GM23248 (cell line): ENCODE measurements at places on chromosomes 16 and 17. TPM values are rescaled to one million over a fixed set of nuclear protein-coding genes. Genes with fewer than 3 reads are reported as not detected.

DNA sequence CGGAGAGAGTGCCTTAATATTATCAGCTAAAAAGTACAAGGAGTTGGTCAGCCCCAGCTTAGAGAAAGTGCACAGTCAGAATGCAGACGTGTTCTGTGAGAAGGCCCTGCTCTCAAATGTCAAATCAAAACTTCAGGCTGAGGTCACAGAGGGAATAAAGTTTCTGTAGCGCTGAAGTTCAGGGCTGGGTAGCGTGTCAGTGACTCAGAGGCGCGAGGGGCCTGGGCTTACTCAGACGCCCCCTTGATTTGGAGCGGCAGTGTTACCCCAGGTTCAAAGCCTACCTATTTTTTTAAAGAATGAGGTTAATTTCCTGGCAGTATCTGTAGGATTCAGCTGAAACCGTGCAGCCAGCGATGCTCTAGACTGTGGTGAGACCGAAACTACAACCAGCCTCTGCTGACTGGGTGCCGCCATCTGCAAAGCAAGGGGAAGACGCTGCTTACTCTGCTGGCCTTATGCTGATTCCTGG, 4.8 kb downstream of the CIAO3 start:
- no peaks in the 10 kb centered on the region for H3K27me3 ChIP-seq
- H3K4me3 ChIP-seq, result no peak overlapping the region
- DNase-seq, result no peak
- H3K36me3 ChIP-seq, result no peaks in the 10 kb centered on the region
- no peak overlapping the region for H3K27ac ChIP-seq
- no peaks in the 10 kb centered on the region; the same call in 1 of the 2 replicates for H3K4me1 ChIP-seq

- no peak overlapping the region for H3K27ac ChIP-seq
- H3K27me3 ChIP-seq, result peaks cover 24% of the 10 kb centered on the region
- peak; percentile 24 for DNase-seq
- H3K36me3 ChIP-seq, result no peaks in the 10 kb centered on the region
- H3K4me3 ChIP-seq, result peak overlapping the region; percentile 42
Observed at GRCh38 chr16:50467943-50468748, 80.0 kb upstream of the NKD1 start.

GRCh38 chr17:56543280-56543679, 50.2 kb upstream of the NOG start:
- no peaks in the 10 kb centered on the region for H3K4me1 ChIP-seq
- no peak for DNase-seq
- no peak overlapping the region for H3K27ac ChIP-seq
- no peaks in the 10 kb centered on the region for H3K27me3 ChIP-seq
- H3K4me3 ChIP-seq, result no peak overlapping the region

GRCh38 chr16:69514356-69514755, 51.4 kb upstream of the NFAT5 start:
- peaks cover 26% of the 10 kb centered on the region for H3K4me1 ChIP-seq
- no peak overlapping the region for H3K27ac ChIP-seq
- no peak for DNase-seq

DNA sequence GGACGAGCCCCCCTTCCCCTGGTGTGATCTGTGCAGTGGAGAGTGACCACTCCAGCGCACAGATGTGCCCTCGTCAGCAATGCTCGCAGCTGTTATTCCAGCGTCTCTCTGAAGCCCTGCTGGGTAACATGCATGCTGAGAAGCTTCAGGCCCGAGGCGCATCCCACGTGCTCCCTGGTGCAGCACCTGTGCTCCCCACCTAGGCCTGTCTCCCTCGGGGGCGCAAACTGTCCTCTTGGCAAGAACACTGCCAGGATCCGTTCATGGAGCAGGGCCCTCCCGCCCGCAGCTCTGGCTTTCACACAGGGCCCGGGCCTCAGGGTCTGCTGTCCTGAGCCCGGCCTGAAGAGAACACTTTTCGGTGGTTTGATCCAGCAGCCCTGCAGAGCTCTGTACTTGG, 13.0 kb downstream of the TMEM204 start:
- peaks cover 4% of the 10 kb centered on the region; the same call in 1 of the 2 replicates for H3K36me3 ChIP-seq
- no peak overlapping the region for H3K4me3 ChIP-seq
- peaks cover 5% of the 10 kb centered on the region; the same call in 1 of the 2 replicates for H3K4me1 ChIP-seq
- no peak overlapping the region for H3K27ac ChIP-seq
- no peak for DNase-seq

DNA sequence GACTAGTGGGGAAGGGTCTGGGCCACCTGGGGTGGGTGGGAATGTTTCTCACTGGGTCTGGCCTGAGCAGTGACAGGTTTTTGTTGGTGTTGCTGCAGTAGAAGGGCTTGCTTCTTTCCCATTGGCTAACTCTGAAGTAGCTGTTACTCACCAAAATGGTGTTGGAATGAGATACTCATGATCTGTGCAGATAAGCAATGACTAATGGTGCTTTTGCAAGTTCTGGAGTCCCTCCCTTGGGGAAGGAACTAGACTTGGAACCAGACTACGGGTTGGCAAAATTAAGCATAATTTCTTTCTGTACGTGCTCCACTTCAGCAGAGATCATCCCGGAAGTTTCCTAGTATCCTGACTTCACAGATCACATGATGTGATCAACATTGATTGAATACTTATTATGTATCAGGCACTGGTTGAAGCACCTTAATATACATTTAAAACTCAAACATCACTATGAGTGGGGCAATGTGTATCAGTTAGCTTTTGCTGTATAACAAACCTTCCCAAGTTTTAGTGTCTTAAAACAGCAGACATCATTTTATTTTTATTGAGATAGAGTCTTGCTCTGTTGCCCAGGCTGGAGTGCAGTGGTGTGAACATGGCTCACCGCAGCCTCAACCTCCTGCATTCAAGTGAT, 30.1 kb downstream of the CHP2 start:
- H3K4me1 ChIP-seq, result no peaks in the 10 kb centered on the region
- DNase-seq, result peak; percentile 53
- H3K36me3 ChIP-seq, result no peaks in the 10 kb centered on the region
- H3K27me3 ChIP-seq, result no peaks in the 10 kb centered on the region
- H3K27ac ChIP-seq, result no peak overlapping the region

Gene CD300C
- 1.4 TPM in 2 replicates for polyA plus RNA-seq

DNA sequence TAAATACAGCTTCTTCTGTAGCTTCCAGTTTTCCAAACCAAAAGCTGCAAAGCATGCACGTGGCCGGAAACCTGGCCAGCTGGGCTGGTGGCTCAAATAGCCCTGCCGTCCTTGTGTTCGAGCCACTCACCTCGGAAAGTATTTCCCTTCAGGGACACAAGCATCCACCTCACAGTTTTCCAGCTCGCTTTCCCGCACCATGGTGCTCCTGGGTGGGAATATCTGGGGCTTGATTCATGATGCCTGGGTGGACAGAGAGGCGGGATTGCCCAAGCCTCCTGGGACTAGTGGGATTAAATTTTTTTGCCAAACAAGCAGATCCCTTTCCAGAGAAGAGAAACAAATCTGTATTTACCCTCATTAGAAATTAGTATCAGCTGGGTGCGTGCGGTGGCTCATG, 7.1 kb upstream of the MVD start:
- H3K36me3 ChIP-seq, result no peaks in the 10 kb centered on the region
- peak overlapping the region; percentile 1; the same call in 1 of the 2 replicates for H3K27ac ChIP-seq
- DNase-seq, result peak; percentile 58
- no peak overlapping the region for H3K4me3 ChIP-seq
- H3K4me1 ChIP-seq, result no peaks in the 10 kb centered on the region
- H3K27me3 ChIP-seq, result no peaks in the 10 kb centered on the region

DNA sequence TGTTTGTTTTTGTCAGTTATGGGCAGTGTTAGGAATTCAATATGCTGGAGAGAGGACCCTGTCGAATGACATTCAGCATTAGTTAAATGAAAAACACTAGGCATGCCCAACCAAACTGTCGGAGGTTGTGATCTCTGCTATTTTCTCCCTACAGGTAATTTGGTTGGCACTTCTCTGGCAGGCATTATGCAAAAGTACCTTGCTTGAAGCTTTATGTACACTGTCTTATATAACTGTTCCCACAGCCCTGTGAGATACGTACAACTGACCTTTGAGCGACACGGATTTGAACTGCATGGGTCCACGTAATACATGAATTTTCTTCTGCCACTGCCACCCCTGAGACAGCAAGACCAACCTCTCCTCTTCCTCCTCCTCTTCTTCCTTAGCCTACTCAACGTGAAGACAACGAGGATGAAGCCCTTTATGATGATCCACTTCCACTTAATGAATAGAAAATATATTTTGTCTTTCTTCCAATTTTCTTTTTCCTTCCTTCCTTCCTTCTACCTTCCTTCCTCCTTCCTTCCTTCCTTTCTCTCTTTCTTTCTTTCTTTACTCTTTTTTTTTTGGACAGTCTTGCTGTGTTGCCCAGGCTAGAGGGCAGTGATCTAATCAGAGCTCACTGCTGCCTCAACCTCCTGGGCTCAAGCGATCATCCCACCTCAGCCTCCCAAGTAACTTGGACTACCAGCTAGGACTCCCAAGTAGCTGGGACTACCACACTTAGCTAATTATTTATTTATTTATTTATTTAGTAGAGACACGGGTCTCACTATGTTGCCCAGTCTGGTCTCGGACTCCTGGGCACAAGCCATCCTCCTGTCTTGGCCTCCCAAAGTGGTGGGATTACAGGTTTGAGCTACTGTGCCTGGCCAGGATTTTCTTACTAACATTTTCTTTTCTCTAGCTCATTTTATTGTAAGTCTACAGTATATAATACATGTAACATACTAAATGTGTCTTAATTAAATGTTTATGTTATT, 77.3 kb downstream of the WIPI1 start:
- H3K27ac ChIP-seq, result peak overlapping the region; percentile 99
- H3K36me3 ChIP-seq, result no peaks in the 10 kb centered on the region
- peaks cover 60% of the 10 kb centered on the region for H3K4me1 ChIP-seq
- DNase-seq, result no peak

Gene GPR142
- polyA plus RNA-seq, result not detected in 2 replicates

- H3K36me3 ChIP-seq, result no peaks in the 10 kb centered on the region
- H3K27me3 ChIP-seq, result no peaks in the 10 kb centered on the region
- DNase-seq, result peak; percentile 19
- no peak overlapping the region for H3K27ac ChIP-seq
Observed at GRCh38 chr17:57257895-57258851, 1.9 kb downstream of the MSI2 start.
